ENCODE measurements at places on chromosomes 12 and 14.

DNA sequence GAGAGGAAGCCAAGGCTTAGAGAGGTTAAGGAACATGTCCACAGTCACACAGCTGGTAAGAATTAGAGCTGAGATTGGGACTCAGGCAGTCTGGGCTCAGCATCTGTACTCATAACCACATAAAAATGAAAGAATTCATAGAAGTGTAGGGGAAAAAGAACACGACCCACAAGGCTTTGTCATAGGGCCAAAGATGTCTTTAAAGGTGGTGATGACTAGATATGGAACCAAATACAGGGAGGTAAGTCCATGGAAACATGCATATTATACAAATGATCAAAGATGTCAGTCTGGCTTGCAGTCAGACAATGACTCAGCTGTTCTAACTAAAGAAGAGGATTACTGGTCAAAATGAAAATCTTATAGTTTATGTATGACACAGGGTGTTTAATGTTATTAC lies 7.2 kb upstream of the SSPN start:
- no peak for DNase-seq

DNA sequence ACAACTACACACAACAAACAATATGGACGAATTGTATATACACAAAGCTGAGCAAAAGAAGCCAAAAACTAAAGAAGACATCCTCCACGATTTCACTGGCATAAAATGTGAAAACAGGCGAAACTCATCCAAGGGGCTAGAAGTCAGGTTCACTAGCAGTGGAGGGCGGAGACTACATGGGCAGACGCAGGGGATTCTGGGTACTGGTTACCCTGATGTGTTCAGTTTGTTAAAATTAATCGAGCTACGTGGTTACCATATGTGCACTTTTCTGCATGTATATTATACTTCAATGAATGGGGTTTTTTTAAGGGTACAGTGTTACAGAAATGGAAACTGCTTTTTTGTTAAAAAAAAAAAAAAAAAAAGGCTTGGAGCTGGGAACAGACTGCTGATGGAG lies 12.3 kb downstream of the KDM2B start:
- no peak for DNase-seq

- no peak for DNase-seq
Observed at GRCh38 chr12:116171549-116171948, 105.9 kb downstream of the MED13L start.

DNA sequence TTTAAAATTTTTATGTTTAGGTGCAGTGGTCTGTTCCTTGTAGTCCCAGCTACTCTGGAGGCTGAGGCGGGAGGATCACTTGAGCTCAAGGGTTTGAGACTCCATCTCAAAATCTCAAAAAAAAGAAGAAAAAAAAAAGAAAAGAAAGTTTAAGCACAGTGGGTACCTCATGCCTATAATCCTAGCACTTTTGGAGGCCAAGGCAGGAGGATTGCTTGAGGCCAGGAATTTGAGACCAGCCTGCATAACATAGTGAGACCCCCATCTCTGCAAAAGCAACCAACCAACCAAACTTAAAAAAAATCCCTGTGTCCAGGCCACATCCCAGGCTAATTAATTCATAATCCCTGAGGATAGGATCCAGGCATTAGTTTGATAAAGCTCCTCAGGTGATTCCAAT lies 3.4 kb upstream of the SALL2 start:
- DNase-seq: no peak

GRCh38 chr12:23055004-23055403 lies 430.0 kb downstream of the ETNK1 start:
- DNase-seq: no peak

Measured in GM12891 (cell line).